ENCODE measurements at places on chromosomes 4 and X. TPM values are rescaled to one million over a fixed set of nuclear protein-coding genes. Genes with fewer than 3 reads are reported as not detected.

Gene NUP62CL
- 3.2 TPM for total RNA-seq

Gene IL9R
- total RNA-seq: 4.1 TPM

Gene RRH
- not detected for total RNA-seq

Gene IL13RA2
- total RNA-seq: not detected

Gene CLGN
- total RNA-seq: 0.64 TPM

Gene CD38
- 19.0 TPM for total RNA-seq

Gene SORBS2
- total RNA-seq: 0.90 TPM

Gene SSX1
- total RNA-seq: 0.15 TPM

Gene CT45A3
- total RNA-seq: not detected

Gene ANTXR2
- 8.9 TPM for total RNA-seq

Gene CSN1S1
- not detected for total RNA-seq

Data from GM12878 (cell line).